Activated T-cell treated with anti-CD3 and anti-CD28 coated beads, Interleukin-2, amount 50 U/mL, for 1 hour (primary cell): ENCODE measurements at places on chromosomes 5 and 9.

DNA sequence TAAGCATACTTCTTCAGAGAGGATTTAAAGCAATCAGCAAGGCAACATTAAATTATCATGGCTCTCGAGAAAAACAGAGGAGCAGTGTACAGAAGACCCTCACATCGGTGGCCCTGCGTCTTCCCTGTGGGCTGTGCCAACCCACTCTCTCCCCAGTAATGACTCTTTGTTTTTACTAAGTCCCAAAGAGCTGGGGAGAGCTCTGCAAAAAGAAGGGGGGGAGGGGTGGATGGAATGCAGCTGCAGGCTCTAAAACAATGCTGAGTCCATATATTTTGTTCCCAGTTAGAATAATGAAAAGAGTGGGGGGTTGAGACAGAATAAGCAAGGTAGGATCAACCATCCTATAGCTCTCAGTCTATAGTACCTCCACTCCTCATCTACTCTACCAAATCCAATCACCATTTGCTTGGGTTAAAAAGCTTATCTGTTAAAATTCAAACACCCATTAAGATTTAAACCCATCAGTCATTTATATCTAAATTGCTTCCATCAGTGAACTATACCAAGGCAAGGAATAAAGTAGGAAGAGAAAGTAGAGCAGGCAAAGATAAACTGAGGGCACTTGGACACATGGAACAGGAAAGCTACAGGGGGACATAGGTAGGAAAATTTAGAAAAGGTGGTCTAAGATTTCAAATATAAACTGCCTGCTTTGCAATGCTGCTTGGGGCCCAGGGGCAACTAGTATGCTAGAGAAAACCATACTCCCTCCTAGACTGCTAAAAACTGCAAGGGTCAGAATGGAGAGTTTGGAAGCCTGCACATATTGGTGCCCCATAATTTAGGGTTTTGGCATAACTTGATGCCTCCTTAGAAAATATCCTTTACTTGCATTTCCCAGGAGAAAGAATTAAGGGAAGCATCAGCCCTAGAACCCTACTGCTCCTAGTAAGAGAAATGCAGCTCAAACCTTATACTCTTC, 20.6 kb downstream of the ELL2 start:
- DNase-seq: no peak

GRCh38 chr9:101457003-101457402, 21.4 kb upstream of the ALDOB start:
- no peak for DNase-seq

- DNase-seq: no peak
These were observed 27.3 kb downstream of the MACROH2A1 start for GRCh38 chr5:135371622-135372232.

DNA sequence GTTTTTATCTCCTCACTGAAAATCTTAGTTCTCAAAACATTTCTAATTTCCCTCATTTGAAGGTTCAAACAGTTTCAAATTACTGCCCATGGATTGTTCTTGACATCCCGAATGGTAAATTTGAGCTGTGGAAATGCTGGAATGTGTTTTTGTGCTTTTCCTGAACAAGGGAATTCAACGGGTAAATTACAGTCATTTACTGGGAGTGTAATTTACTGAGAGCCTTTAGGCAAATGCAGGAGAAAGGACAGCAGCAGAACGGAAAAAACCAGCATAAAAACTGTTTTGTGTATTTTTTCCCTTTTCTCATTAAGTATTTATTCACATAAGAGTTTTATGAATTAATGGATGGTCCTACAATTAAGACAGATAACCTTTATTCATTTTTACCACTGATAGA, 139.2 kb downstream of the PBX3 start:
- DNase-seq: no peak

DNA sequence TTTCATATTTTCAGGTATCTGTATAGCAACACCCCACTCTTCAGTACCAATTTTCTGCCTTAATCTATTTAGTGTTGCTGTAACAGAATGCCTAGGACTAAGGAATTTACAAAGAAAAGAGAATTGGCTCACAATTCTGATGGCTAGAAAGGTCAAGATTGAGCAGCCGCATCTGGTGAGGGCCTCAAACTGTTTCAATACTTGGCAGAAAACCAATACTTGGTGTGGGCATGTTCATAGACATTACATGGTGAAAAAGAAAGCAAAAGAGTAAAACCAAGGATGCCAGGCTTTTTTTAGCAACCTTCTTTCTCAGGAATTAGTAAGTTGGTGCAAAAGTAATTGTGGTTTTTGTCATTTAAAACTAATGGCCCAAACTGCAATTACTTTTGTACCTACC, 1041.1 kb upstream of the CDH6 start:
- DNase-seq: no peak

GRCh38 chr5:135444360-135444759, 2.8 kb downstream of the DCANP1 start:
- DNase-seq: no peak

GRCh38 chr9:94568972-94569712, 14.3 kb downstream of the PCAT7 start:
- no peak for DNase-seq

DNA sequence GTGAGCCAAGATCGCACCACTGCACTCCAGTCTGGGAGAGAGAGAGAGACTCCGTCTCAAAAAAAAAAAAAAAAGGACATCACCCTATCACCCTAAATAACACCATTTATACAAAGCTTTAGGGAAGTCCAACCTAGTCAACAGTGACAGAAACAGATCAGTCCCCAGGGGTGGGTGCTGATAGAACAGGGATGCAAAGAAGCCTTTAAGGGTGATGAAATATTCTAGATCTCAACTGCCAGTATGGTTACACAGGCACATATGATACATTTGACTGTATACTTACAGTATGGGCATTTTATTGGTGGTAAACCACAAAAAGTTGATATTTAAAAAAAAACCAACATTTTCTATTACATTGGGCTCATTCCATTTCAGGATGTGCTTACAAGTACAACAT, 4.8 kb downstream of the RETREG1 start:
- no peak for DNase-seq

- DNase-seq: no peak
These were observed 37.2 kb downstream of the EGR1 start for GRCh38 chr5:138502521-138502920.

- DNase-seq: no peak
These were observed 250.1 kb upstream of the SGCD start for GRCh38 chr5:156076912-156077311.

DNA sequence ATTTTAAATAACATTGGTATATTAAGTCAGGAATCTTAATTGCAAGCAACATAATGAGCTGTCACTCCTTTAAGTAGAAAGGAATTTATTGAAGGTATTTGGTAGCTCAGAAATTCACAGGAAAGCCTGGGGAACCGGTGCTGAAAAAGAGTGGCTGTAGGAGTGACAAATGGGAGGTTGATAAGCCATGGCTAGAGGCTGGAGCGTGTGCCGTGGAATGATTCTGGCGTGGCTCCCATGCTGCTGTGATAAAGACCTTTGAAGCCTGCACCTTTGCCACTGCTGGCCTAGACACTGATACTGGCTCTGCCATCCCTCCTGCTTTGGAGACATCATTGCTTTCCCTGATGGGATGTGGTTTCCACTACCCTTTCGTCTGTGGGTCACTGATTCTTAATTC, 65.7 kb upstream of the ATG10 start:
- no peak for DNase-seq

DNA sequence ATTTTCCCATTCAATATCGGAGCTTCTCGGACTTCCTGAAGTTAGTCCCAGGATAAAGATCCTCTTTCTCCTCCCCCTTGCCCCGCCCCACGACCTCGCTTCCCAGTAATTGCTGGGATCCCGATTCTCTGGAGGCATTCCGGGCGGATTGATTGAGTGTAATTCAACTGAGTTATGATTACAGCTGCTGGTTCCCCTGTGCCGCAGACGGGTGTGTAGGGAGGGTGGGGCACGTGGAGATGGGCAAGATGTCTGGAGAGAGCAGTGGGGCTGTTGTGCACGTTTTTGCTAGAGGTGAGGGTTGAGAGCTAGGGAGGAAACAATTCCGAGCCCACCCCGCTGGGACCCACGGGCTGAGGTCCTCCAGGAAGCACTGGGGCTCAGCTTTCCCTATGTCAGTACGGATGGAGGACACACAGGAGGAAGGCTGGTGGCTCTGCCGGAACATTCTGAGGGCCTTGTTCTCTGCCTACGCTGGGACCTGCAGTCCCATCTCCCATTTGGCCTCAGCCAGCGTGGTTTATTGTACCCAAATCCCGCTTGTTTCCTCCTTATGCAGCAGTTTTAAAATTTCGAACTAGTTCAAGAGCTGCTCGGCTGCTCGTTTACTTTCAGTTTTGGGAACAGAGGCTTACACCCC, 2.4 kb upstream of the DMRT2 start:
- no peak for DNase-seq

DNA sequence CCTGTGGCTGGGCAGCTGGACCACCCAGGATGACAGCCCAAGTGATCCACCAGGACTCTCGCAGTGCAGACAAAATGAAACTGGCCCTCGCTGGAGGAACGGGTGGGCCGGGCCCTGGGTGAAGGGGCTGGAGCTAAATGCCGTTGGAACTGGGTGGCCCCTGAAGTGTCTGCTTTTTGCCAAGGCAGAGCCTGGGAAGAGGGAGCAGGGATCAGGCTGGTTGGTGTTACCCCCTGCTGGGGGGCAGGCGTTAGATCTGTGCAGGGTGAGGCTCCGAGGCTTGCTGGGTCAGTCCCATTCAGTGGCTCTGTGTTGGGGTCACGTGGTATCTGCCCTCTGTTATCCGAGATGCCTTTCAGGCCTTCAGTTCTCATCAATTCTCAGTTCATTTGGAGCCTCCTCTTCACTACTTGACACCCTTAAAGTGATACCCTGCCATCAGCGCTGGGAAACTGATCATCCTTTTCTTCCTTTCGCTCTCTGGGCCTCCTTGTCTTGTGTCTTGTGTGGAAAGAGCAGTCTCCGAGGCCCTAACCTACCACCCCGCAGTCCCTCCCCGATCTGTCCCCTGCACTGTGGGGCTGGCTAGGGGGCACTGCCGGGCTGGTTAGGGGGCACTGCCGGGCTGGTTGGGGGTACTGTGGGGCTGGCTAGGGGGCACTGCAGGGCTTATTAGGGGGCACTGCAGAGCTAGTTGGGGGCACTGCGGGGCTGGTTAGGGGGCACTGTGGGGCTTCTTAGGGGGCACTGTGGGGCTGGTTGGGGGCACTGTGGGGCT, 37.3 kb downstream of the COL5A1 start:
- DNase-seq: no peak

DNA sequence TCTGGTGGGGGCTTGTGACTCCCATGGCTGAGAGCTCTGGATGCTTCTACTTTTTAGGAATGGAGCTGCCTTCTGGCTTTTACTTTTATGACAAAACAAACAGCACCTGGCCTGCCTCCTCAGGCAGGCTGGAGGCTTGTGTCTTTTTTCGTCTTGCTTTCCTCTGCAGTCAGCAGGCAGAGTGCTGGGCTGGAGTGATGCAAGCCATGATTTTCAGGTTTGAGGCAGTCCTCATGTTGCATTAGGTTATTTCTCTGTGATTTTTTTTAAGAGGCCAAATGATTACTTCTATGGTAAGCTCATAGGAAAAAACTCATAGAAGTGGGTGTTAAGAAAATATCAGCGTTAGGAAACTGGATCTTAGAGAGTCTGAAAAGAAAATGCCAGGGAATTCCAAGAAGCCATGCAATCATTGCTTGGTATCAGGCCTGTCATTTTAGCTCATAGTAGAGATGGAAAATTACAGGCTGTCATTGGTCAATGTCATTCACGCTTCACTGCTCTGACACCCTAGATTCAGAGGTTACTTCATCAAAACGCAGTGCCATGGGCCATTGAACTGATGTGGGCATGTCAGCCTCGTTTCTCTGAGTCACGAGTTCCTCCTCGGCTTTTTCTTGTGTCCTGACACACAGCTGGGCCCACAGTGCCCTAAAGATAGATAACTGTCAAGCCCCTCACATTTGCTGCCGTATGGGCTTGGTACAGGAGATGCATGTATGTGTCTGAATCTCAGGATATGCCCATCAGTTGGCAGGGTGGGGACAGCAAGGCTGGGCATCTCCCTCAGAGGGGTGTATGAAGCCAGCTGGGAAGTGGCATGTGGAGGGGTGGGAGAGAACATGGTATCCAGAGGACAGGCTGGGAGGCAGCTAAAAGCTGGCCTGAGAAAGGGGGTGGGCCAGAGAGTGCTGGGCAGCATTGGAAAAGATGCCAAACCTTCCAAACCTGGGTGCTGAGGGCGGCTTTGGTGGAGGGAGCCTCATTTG, 151.8 kb downstream of the HSPA4 start:
- DNase-seq: no peak

DNA sequence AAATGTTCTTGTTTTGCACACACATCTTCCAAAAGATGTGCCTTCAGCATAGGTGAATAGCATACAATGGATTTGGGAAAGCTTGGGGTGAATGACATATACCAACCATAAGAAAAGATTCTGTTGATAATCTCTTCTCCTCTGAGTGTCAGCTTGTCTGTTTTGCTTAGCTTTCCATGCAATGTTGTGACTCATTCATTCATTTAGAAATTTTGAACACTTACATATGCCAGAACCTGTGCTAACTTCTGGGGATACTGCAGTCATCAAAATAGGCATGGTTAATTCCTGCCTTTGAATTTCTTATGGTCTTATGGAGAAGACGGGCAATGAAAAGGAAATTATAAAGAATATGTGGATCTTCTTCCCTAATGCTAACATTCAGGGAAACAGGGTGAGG, 14.1 kb downstream of the ADRB2 start:
- no peak for DNase-seq
